Esophagus squamous epithelium (tissue), 5 donors: ENCODE measurements at places on chromosomes 7 and 10.

- no peak for DNase-seq
These were observed 67.8 kb downstream of the TMEM26 start for GRCh38 chr10:61385231-61386001.

DNA sequence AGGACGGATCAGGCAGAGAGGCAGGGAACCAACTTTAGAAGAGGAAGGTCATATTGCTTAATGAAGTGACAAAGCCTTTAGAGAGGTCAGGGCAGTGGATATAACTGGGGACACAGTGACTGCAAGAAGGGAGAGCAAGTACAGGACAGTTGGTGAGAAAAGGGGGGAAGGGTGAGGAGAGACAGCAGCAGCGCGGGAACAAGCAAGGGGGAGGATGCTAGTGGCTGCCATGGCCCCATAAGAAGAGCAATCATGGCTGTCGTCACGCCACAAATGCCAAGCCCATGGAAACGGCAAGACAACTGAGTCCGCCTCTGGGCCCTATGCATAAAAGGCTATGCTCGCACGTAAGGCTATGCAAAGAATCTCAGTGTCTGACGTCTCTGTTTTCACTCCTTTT is 9.1 kb downstream of the ZNF3 start:
- no peak for DNase-seq

- DNase-seq: no peak
These were observed 1354.7 kb upstream of the LRRTM3 start for GRCh38 chr10:65571011-65571570.

- DNase-seq: no peak
These were observed 175.4 kb downstream of the AUTS2 start for GRCh38 chr7:69773535-69774225.

GRCh38 chr7:47759056-47759706 is 177.3 kb upstream of the TNS3 start:
- no peak for DNase-seq

DNA sequence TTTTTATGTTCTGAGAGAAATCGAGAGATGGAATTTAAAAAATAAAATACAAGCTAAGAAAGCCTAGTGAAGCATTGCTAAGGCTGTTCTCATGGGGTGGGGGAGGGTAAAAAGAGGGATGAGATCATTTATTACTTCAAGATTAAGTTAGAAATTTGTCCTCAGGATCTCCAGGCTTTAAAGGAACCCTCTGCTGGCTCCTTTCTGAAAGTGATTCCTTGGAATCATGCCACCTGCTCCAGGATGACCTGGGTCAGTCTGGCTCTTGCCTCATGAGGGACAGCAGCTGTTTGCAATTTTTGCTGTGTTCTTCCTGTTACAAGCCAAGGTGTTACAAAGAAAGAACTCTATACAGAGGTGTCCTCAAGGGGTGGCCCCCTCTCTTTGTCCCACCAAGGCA is 69.8 kb downstream of the CDK1 start:
- no peak for DNase-seq

- DNase-seq: no peak
These were observed 4.3 kb downstream of the PHYHIPL start for GRCh38 chr10:59180689-59181270.

DNA sequence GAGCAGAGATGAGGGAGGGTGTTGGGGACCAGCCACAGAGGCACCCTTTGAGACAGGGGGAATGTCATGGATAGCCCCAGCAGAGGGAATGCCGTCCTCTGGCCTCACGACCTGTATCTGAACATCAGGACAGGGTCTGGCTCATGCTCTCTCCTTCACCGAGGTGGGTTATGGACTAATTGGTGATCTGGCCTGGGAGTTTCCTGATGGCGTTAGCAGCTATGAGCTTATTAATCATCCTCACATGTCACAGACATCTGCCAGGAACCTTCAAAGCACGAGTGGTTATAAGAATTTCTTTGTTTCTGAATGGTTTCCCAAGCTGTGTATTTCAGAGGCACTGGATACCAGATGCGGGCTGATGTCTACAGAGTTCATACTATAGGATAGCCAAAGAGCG is 6.9 kb downstream of the CPA4 start:
- no peak for DNase-seq

DNA sequence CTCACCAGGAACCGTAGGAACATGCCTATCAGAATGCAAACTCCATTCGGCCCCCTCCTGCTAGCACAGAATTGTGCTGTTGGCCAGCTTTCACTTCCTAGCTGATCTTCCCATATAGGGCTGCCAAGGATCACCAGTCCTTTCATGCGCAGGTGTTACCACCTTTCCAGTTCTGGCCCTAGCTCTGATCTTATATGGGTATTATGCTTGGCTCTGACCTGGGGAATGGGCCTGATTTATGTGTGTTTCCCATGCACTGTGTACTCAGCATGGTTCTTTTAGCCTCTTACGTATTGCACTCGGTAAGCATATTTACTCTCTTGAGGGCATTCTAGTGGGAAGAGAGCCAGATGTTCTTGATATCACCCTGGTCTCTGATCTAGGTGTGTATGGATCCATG is 11.1 kb downstream of the SLC35G1 start:
- no peak for DNase-seq

- DNase-seq: no peak
These were observed 55.4 kb upstream of the LMTK2 start for GRCh38 chr7:98051118-98051744.

- no peak for DNase-seq
These were observed 35.0 kb downstream of the RAMP3 start for GRCh38 chr7:45192621-45193041.
